ENCODE measurements at places on chromosomes 5 and 9. TPM values are rescaled to one million over a fixed set of nuclear protein-coding genes. Genes with fewer than 3 reads are reported as not detected.

CCDC192 gene
- total RNA-seq, result not detected

CDH9 gene
- not detected for total RNA-seq

NPR3 gene
- 0.37 TPM for total RNA-seq

LHX3 gene
- total RNA-seq, result not detected

KIF4B gene
- 0.44 TPM for total RNA-seq

NTRK2 gene
- total RNA-seq, result 0.05 TPM

SSNA1 gene
- 89.0 TPM for total RNA-seq

DNA sequence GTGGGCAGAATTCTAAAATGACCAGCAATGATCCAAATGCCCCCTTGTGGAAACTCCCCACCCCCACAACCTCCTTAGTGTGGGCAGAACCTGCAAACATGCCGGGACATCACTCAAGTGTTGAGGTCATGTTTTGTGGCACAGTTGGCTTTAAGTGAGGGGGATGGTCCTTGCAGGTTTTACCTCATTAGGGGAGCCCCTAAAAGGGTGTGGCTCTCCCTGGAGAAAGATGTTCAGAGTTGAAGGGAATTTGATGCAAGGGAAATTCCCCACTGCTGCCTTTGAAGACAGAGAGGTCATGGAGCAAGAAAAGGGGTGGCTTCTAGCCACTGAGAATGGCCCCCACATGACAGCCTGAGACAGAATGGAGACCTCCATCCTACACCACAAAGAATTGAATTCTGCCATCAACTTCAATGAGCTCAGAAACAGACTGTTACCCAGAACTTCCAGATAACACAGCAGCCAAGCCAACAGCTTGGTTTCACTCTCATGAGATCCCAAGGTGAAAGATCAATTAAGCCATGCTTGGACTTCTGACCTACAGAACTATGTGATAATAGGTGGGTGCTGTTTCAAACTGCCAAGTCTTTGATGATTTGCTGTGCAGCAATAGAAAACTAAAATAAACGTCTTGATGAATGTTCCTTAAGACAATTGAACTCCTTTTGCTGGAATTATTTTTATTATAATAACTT, 103.4 kb downstream of the MED10 start:
- DNase-seq, result no peak
- no peaks in the 10 kb centered on the region for H3K36me3 ChIP-seq
- H3K4me3 ChIP-seq, result no peak overlapping the region
- H3K4me1 ChIP-seq, result no peaks in the 10 kb centered on the region
- no peaks in the 10 kb centered on the region for H3K27me3 ChIP-seq

- no peak overlapping the region for H3K27ac ChIP-seq
- no peak for DNase-seq
- no peaks in the 10 kb centered on the region for H3K4me1 ChIP-seq
- no peak overlapping the region for H3K4me3 ChIP-seq
- H3K36me3 ChIP-seq, result no peaks in the 10 kb centered on the region
- no peaks in the 10 kb centered on the region for H3K27me3 ChIP-seq
These were observed 508.3 kb downstream of the EBF1 start for GRCh38 chr5:158591301-158591863.

DNA sequence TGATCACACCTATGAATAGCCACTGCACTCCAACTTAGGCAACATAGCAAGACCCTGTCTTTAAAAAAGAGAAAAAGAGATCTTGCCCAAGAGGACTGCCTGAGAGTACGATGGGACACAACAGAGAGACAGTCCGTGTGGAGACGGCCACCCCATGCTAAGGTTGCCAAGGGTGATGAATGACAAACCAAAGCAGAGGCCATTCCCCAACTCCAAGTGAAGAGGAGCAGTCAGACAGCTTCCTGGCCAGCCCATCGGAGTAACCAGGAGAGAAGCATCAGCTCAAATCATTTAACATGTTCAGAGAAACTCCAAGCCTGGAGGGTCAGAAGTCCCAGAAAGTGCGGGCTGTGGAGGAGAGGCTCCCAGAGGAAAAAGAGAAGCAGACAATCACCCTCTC, 63.9 kb upstream of the SUB1 start:
- no peaks in the 10 kb centered on the region for H3K4me1 ChIP-seq
- no peaks in the 10 kb centered on the region for H3K36me3 ChIP-seq
- H3K27ac ChIP-seq, result no peak overlapping the region
- H3K27me3 ChIP-seq, result no peaks in the 10 kb centered on the region

DNA sequence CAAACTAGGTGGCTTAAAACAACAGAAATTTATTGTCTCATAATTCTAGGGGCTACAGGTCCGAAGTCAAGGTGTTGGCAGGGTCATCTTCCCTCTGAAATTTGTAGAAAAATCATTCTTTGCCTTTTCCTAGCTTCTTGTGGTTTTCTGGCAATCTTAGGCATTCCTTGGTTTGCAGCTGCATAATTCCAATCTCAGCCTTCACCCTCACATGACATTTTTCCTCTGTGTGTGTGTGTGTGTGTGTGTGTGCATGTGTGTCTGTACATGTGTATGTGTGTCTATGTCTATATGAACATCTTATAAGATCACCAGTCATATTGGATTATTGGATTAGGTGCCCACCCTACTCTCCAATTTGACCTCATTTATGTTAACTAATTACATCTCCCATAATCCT, 330.6 kb downstream of the CHSY3 start:
- no peak overlapping the region for H3K4me3 ChIP-seq
- no peak overlapping the region for H3K27ac ChIP-seq
- H3K36me3 ChIP-seq, result no peaks in the 10 kb centered on the region
- no peak for DNase-seq
- H3K27me3 ChIP-seq, result no peaks in the 10 kb centered on the region

DNA sequence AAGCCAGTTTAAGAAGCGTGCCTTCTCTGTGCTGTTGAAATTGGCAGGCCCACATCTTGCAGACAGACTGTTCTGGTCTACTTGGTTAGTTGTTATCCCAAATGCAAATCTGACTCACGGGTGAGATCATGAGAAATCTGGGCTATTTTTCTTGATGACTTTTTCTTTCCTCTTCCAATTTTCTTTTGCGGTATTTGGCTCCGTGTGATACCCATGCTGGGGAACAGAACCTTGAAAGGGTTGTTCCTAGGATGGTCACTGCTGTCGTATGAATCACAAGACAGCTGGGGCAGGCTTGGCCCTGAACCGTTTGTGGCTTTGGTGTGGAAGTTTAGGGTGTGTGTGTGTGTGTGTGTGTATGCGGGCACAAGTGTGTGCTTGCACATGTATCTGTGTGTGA, 24.6 kb downstream of the PDZD2 start:
- H3K27ac ChIP-seq, result no peak overlapping the region
- no peaks in the 10 kb centered on the region for H3K4me1 ChIP-seq
- no peak overlapping the region for H3K4me3 ChIP-seq
- no peak for DNase-seq

DNA sequence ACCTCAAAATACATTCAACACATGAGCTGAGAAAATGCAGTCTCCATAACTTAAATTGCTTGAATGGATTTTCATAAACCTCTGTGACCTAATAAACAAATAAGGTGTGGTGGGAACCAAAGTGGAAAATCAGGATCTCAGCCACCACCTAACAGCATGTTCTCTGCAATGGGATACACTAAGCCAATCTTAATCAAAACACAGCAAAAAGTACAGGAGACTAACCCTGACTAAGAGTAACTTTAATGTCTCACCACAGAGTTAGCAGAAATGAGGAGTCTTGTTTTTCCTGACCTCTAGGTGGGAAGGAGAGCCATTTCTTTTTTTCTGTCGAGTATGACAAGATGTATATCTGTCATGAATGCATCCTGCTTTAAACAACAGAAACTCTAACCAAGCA, 48.5 kb downstream of the PLK2 start:
- H3K4me3 ChIP-seq, result no peak overlapping the region
- no peaks in the 10 kb centered on the region for H3K36me3 ChIP-seq
- H3K27me3 ChIP-seq, result no peaks in the 10 kb centered on the region
- peaks cover 9% of the 10 kb centered on the region for H3K4me1 ChIP-seq
- no peak overlapping the region for H3K27ac ChIP-seq

- H3K36me3 ChIP-seq, result no peaks in the 10 kb centered on the region
- DNase-seq, result no peak
- H3K4me1 ChIP-seq, result no peaks in the 10 kb centered on the region
- H3K27me3 ChIP-seq, result no peaks in the 10 kb centered on the region
These were observed 281.9 kb upstream of the NMUR2 start for GRCh38 chr5:152686931-152687330.

GRCh38 chr9:89596937-89597555, 7.8 kb upstream of the GADD45G start:
- peaks cover 5% of the 10 kb centered on the region for H3K27me3 ChIP-seq
- H3K4me1 ChIP-seq, result no peaks in the 10 kb centered on the region
- H3K27ac ChIP-seq, result no peak overlapping the region
- H3K36me3 ChIP-seq, result no peaks in the 10 kb centered on the region
- DNase-seq, result no peak
- no peak overlapping the region for H3K4me3 ChIP-seq

DNA sequence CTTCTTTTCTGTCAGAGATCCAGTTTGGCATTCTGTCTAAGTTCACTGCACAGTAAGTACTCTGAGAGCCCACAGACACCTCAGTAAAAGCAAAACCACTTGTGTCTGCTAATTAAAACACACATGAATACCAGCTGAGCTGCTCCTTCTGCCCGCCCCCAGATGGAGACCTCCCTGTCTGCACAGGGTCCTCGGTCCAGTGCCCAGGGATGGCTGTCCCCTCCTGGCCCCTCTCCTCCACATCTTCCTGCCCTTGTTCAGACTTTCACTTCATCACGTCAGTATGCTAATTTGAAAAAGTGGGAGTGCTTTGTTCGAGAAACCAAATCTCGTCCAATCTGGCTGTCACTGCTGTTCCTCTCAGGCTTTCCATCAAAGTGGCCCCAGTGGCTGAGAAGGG, 43.5 kb downstream of the LIX1 start:
- no peak for DNase-seq
- H3K4me3 ChIP-seq, result no peak overlapping the region

GRCh38 chr5:173397516-173397915, 69.3 kb upstream of the STC2 start:
- no peak overlapping the region for H3K4me3 ChIP-seq
- H3K36me3 ChIP-seq, result no peaks in the 10 kb centered on the region
- no peak overlapping the region for H3K27ac ChIP-seq
- no peaks in the 10 kb centered on the region for H3K4me1 ChIP-seq

DNA sequence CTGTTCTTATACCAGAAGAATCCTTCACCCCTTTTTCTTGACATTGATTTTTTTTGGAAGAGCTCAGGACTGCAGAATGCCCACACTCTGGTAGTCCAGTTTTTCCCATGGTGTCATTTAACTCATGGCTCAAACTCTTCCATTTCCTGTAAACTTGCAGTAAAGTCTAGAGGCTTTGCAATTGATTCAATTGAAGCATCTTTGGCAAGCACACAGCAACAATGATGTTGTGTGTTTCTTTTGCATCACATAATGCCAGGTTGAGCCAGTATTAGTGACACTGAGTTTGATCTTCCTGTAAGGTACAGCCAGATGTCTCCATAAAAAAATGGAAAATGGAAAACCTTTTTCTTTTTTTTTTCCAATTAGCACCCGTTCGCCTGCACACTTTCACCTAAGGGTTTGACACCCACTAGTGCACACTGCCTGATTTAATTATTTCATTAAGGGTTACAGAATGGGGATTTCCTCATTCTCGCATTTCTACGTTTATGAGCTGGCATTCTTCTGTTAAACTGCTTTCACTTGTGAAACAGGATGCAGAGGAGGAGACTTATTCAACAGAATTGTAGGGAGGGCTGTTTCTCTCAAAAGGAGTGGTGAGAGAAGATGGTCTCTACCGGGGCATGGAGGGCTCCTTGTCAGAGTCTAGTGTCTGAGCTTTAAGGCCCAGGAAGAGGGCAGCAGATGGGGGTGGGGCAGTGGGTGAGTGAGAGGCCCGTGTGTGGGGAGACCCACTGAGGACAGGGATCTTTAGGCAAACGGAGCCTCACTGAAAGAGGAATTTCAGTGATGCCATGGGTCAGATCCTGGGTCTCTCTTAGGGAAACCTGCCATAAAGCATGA, 2.2 kb upstream of the S1PR3 start:
- no peak overlapping the region for H3K4me3 ChIP-seq
- H3K36me3 ChIP-seq, result no peaks in the 10 kb centered on the region
- peaks cover 25% of the 10 kb centered on the region for H3K4me1 ChIP-seq
- H3K27ac ChIP-seq, result no peak overlapping the region
- DNase-seq, result peak; percentile 30
- no peaks in the 10 kb centered on the region for H3K27me3 ChIP-seq

- H3K27me3 ChIP-seq, result no peaks in the 10 kb centered on the region
- H3K4me3 ChIP-seq, result no peak overlapping the region
- H3K4me1 ChIP-seq, result no peaks in the 10 kb centered on the region
- DNase-seq, result no peak
- no peak overlapping the region for H3K27ac ChIP-seq
These were observed 183.5 kb downstream of the GAS1 start for GRCh38 chr9:86763791-86764190.

DNA sequence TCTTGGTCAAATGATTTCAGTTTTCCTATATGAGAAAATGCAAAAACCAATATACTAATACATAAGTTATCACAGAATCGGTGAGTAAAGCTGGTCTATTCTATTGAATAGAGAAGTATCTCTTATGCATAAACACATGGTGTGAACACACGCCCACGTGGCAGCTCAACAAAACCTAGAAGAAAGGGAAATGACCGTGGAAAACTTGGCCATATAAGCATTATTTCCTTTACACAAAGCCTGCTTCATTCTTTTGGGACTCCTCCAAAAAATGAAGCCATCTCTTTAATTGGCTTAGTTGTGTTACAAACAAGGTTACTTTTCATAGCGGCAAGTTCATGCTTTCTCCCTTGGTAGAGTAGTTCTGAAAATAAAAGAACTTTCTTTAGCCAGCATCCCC, 183.2 kb downstream of the TMEM161B start:
- no peak for DNase-seq
- H3K27ac ChIP-seq, result no peak overlapping the region
- H3K36me3 ChIP-seq, result no peaks in the 10 kb centered on the region
- H3K4me1 ChIP-seq, result no peaks in the 10 kb centered on the region

DNA sequence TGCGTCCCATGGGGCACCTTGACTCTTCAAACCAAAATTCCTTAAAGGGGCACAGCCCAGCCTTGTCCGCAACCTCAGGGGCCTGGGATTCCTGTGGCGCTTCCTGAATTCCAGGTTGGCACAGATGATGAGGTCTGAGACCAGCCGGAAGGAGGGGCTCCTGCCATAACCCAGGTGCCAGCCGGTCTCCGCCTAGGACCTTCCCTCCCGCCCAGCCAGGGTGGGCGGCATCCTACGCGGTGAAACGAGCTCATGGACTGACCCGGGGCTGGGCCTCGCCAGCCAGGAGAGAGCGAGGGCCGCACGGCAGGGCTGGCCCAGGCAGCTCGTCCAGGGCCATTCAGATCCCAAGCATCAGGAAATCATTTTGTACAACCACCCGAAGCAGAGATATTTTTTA, 23.0 kb downstream of the AMBP start:
- H3K27ac ChIP-seq, result no peak overlapping the region
- no peak overlapping the region for H3K4me3 ChIP-seq
- H3K27me3 ChIP-seq, result no peaks in the 10 kb centered on the region
- H3K4me1 ChIP-seq, result no peaks in the 10 kb centered on the region
